ENCODE measurements at places on chromosomes 4 and X. TPM values are rescaled to one million over a fixed set of nuclear protein-coding genes. Genes with fewer than 3 reads are reported as not detected.

The DCAF8L2 gene
- total RNA-seq = not detected

The ADH4 gene
- total RNA-seq = not detected

The TRPC5OS gene
- not detected for total RNA-seq

The NRK gene
- 0.74 TPM for total RNA-seq

The FBXO8 gene
- 11.4 TPM for total RNA-seq

The ATP5ME gene
- 117 TPM for total RNA-seq

The CD38 gene
- 1.6 TPM for total RNA-seq

DNA sequence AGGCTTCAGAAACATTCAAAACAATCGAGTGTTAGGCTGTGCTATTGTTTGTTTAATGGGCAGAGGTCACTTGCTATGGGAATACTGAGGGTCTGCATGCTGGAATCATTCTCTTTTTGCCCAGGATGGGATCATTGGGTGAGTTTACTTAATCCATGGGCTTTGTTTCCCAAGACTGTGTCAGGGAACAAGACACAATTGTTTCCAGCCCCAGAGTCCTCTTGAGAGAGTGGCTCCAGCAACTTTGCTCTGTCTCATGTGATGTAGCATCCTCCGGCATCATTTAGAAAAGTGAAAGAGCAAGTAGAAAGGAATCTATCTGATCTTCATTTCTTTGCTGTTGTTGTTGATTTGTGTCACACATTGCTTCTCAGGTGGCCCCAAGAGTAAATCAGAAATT is 1.8 kb downstream of the TENM3 start:
- no peak for DNase-seq

DNA sequence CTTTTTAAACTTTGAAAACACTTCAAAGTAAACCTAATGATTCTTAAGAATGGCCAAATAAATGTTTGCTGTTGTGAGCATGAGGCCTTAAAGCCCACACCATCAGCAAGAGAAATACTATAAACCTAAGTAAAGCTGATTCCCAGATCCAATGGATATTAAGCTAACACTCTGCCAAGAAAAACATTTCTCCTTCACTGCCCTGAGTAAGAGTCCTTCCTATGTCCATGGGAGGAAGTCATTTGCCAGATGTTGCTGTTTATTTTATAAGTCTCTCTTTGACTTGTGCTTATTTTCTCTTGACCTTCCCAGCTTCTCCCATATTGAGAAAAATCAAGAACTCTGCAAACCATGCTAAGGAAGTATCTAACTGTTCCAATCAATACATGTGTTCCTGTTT is 154.3 kb upstream of the EDNRA start:
- DNase-seq = no peak

GRCh38 chrX:11137543-11138139 is 26.5 kb downstream of the HCCS start:
- DNase-seq = no peak

GRCh38 chrX:100995469-100995868 is 26.0 kb downstream of the ARL13A start:
- DNase-seq = no peak

DNA sequence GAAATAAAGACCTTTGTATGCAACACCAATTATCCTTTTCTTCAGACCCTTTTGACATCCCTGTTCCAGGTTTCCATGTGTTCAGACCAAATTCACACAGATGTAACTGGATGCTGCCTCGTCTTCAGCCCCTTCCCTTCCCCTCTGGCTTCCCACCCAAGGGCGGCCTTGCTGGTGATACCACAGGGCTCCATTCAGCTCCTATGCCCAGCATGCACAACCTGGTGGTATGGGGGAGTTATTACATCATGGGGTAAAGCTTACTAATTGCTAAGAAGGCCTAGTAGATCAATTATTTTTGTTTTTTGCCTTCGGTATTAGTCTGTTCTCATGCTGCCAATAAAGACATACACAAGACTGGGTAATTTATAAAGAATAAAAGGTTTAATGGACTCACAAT is 317.0 kb upstream of the CXXC4 start:
- DNase-seq = no peak

DNA sequence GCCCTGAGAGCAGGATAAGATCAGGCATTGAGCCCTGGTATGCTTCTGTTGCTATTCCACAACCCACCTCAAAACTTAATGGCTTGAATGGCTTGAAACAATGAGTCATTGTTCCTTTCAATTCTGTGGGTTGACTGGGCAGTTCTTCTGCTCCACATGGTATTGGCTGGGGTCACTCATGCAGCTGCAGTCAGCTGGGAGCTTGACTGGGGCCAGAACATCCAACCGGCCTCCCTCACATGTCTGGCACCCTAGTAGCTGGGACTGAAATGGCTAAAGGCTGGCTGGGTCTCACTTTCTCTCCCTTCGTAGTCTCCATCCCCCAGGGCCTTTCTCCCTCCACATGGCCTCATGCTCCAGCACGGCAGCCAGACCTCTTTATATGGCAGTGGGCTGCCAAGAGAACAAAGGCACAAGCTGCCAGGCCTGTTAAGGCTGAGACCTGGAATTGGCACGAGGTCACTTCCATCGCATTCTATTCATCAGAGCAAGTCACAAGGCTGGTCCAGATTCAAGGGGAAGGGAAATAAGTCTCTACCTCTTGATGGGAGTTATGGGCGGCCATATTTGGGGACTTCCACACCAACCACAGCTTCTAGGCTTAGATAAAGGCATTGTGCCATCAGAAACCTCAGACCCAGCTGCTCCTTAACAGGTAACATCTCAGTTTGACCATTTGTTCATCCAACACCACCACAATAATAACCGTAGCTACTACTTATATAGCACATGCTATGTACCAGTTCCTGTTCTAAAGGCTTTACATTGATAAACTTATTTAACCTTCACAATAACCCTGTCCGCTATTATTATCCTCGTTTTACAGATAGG is 159.7 kb upstream of the ATP6AP2 start:
- no peak for DNase-seq

GRCh38 chr4:115145393-115146160 is 32.2 kb upstream of the NDST4 start:
- peak; percentile 23 for DNase-seq

- no peak for DNase-seq
Observed at GRCh38 chr4:52588771-52589591, 70.1 kb downstream of the USP46 start.

DNA sequence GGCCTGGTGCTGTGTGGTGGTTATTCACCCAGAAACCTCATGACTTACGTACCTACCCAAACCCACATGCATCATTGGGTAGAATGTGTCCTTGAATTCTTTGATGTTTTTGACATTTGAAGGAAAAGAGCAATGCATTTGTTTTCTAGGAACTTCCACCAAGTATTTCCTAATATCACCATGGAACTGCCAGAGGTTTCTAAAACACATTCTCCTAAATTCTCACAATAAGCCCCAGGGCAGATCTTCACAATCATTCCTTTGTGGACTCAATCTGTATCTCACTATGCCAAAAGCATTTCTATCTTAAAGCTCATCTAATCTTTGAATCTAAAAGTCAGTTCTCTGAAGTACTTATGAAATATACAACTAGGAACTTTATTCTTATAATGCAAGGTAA is 8.3 kb upstream of the ODAM start:
- DNase-seq = no peak

GRCh38 chrX:40721489-40722106 is 13.7 kb downstream of the MED14 start:
- DNase-seq = no peak

DNA sequence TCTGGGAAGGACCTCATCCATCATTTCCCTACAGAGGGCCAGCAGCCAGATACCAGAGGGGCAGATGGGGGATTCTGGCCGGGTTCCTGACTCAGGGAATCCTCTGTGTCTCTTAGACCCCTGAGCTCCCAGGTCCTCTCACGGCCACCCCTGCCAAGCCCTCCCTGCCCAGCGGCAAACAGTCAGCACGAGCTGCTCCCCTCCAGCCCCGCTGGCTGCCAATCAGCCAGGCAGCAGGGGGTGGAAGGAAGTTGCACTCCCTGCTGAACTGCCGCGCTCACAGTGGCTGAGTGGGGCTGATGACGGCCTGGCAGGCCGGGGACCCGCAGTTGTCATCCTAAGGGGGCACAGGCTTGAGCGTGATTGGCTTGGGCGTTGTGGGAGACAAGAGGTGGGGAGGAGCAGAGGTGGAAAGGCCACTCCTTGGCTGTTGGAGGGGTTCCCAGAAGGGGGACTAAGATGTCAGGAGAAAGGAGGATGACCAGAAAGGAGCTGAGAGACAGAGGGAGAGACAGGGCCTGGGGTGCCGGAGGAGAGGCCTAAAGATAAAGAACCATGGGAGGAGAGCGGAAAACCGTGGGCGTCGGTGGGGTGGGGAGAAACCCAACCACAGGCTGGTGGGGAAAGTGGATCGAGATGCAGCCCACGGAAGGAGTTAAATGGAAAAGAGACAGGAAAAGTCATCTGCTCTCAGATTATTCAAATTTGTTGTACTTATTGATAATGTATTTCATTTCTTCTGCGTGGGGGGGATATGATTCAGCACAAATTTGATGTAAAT is 4.4 kb upstream of the CCDC149 start:
- peak; percentile 62 for DNase-seq

GRCh38 chr4:76270244-76271175 is 19.0 kb downstream of the FAM47E start:
- DNase-seq = no peak

DNA sequence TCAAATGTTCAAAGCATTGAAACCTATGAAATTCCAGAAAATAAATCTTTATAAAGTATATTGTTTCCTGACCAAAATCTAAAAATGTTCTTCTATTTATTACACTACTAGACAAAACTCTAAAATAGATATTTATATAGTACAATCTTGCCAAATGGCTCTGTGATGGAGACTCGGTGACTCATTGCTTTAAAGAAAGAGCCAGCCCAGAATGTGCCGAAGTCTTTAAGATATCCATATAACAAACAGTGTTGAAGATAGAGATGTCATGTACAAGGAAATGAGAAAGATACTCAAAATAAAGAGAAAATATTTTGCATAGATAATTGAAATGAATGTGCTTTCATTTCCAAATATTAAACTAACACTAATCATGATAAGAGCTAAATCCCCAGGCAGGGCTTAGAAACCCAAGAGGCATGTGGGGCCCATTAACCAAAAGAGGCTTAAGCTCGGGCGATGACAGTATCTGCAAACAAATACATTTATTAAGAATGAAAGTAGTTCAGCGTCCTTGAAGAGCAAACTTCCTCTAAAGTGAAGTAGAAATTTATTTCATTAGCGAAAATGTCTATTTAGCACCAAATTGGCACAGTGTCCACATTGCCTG is 102.1 kb upstream of the FAM9B start:
- no peak for DNase-seq

GRCh38 chr4:77104791-77105540 is 29.2 kb upstream of the CCNI start:
- peak; percentile 30 for DNase-seq

DNA sequence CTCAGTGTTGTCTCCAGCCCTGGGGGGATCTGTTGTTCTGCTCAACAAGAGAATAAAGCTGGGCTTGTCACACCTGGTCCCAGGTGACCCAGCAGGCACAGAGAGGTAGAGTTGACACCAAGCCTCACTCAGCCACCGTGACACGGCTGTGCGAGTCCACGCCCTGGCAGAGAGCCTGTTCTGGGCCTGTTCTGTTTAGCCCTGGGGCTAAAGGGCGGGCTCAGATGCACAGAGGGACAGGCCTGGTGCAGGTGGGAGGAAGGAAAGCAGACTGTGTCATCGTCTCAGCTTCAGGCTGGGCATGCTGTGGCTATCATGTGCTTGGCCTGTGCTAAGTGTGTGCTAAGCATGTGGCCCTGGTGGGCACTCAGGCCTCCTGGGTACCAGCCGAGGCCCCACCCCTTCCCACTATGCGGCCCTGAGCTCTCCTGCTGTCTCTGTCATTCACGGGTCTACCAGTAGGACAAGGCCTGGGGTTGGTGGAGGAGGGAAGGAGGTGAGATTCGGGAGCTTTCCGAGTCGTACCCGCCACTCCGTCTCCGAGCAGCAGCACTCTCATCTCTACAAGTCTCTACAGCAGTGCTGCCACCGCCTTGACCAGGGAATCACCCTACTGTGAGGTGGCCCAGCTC is 10.8 kb downstream of the WFS1 start:
- no peak for DNase-seq

DNA sequence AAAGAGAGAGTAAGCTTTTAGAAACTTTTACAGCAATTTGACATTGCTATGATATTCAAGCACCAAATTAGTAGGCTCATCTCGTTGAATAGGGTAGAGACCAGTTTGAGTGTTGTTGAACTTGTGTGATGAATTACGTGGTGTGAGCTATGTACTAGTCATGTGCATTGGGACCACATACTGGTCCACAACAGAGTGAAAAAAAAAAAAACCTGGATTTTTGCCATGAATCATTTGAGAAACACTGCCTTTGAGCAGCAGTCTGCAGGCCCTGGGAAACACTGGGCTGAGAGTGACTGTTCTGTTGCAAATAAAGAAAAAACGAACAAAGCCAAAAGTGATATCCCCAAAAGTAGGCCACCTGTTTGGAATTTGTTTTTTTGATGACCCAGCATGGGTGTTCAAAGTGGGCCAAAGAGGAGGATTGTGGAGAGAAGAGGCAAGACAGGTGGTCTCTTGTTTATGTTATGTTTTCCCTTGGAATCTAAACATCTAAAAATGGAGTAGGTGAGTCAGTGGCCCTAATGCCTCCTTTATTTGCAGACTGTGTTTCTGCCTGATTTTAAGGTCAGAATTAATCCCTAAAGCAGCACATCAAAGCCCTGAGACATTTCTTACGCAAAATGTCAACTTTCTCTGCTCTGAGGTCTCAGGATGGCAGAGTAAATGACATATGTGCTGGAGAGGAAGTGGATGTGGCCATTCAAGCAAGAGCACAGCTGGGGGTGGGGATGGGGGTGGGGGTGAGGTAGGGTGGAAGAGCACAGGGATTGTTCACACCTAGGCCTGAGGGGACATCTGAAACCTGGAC is 33.5 kb downstream of the TAF7L start:
- no peak for DNase-seq
